ENCODE measurements at places on chromosomes 16 and 17.

DNA sequence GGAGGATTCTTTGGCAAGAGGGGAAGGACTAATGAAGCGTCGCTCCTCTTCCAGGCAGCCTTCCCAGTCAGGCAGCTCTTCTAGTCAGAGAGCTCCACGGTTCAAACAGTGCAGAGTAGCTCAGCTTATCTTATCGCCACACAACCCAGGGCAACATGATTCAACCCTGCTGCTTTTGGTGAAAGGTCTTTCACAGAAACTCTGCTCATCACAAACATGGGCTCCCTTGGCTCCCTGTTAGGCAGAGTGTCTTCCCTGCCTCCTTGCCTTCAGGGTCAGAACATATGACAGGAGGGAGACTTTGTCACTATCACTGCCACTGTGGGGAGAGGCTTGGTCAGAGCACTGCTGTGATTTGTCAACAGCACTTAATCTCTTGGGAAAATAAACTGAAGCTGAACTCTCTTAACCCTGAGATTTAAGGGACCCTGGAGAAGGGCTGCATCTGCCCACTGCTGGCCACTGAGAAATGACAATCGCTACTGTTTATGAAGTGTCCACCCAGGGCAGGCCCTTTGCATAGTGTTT, 6.9 kb upstream of the SLC13A2 start:
- no peak for DNase-seq

DNA sequence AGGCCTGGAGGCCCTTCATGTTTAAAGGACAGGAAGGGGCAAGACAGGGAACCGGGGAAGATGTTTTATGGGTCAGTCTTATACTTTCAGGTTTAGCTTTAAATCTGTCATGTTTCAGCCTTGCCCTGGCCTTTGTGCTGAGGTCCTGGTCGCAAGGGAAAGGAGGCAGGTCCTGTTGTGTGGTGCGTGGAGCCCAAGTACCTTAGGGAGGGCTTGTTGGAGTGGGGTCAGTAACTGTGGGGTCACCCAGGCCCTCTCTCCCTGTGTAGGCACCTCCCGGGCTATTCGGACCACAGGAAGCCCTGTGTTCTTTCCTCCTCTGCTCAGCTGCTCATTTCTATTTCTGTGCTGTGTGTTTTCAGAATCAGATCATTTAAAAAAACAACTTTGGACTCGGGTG, 42.7 kb downstream of the MPRIP start:
- DNase-seq = no peak

- no peak for DNase-seq
Measured at GRCh38 chr16:15032547-15033308, 23.1 kb downstream of the NTAN1 start.

DNA sequence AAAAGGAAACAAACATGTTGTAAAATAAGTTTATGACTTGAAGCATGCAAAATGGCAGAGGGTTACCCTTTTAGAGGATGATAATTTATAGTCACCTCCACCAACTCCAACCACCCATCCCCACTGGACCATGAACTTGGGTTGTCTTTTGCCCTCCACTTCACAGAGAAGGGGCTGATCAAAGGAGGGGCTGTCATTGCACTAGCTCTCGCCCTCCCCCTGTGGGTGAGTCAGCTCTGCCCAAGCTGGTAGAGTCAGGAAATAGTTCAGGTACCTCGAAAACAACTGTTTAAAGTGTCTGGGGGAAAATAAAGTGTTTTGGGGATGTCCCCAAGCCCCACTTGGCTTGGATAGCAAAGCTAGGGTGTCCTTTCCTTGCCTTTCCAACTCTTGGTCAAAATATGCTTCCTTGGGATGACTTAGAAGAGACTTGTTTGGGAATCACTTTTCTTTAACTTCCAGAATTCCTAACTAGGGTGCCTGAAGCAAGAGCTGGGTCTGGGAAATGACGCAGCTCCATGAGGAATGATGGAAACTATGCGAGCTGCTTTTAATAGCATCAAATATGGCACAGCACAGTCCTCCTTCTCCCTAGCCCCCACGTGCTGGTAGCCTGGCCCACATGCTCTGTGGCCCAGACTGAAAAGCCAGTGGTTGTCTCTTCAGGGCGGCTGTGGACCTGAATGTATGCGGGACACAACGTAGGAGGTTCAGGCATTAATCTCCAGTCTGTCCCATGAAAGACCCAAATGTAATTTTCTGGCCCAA, 40.7 kb downstream of the TBX4 start:
- no peak for DNase-seq

- DNase-seq = no peak
Measured at GRCh38 chr17:3935140-3935542, 18.9 kb upstream of the P2RX1 start.

GRCh38 chr16:46918905-46919792, 35.0 kb downstream of the GPT2 start:
- DNase-seq = no peak

DNA sequence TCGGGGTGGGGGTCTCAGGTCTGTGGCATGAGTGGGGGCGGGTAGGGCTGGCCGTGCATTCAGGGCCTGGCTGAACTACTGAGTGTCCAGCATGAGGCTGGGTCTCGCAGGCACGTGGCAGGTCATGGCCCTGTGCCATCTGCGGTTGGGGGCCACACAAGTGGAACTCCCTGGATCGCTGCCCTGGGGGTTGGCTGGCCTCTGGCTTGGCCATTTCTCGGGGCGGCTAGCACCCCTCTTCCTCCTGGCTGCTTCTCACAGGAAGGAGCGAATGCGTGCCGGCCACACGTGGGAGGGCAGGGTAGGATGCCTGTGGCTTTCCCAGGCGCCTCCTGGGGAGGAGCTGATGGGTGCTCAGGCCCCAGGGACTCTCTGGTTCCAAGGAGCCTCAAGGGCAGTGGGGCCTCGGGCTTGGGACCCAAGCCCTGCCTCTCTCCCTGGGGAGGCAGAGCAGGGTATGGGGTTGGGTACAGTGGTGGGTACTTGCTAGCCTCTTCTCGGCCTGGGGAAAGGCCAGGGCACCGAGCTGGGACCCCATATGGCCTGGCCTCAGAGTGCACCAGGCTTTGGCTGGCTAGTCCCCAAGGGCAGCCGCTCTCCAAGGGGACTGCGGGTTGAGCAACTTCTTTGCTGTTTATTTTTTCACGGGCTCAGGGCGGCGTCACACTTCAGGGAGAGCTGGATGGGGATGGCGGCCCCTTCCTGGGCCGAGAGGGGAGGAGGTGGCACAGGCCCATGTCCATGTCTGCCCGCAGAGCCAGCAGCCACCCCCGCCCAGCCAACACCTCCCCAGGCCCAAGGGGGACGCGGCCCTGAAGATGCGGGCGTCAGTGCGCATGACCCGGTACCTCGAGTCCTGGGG, 37.5 kb downstream of the ADCY7 start:
- no peak for DNase-seq

GRCh38 chr17:45751466-45751865, 32.7 kb upstream of the CRHR1 start:
- no peak for DNase-seq

DNA sequence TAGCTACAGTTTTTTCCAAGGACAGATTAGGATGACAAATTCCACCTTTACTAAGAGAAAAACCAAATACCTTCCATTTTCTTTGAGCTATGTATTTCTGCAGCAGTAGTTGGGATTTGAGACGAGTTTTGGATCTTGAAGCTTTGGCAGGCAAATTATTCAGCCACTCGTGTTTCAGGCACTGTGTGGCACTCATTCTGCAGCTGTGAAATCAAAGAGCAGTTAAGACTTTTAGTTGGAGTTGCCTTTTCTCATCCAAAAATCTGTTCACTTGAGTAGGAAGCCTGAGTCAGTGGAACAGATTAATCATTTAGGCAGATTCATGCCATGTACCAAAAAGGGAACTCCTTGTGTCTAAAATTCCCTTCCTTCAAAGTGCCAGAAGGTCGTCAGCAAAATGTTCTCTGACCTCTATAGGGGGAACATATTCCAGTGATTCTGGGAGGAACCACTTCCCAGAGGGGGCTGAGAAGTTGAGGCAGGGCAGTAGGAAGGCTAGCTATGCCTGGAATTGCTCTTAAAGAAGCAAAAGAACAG, 20.1 kb downstream of the ORC6 start:
- DNase-seq = no peak

DNA sequence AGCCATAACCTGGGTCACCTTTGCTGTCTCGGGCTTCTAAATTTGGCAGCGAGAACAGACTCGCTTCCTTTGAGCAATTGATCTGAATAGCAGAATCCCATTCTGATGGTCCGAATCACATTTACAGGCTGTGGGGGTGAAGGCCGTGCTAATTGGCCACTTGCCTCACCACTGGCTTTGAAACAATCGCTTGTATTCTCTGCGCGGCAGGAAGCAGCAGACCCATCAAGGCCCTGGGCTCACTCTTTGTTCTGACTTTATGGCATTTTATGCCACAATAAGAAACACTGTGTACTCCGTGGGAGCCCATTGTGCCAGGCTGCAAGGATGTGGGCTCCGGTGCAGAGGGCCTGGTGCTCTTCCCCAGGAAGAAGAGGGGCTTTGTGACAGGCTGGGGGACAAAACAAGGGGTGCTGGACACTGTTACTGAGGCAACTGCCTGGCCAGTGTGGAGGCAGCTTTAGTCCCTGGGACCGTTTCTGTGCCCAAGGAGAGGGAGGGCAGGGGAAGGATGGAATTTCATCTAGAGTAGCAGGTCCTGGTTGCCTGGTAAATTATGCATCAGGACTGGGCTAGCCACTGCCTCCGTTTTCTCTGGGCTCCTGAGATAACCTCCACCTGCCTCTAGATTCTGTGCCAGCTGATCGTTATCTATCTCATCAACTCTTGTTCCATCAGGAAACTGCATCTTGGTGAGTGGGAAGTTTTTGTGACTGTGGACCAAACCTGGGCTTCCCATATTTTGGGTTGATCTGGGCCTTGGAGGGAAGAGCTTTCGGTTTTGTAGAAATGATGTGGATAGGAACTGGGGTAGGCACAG, 78.5 kb downstream of the MRC2 start:
- no peak for DNase-seq

- DNase-seq = no peak
Measured at GRCh38 chr16:72989579-72990551, 58.1 kb downstream of the ZFHX3 start.

DNA sequence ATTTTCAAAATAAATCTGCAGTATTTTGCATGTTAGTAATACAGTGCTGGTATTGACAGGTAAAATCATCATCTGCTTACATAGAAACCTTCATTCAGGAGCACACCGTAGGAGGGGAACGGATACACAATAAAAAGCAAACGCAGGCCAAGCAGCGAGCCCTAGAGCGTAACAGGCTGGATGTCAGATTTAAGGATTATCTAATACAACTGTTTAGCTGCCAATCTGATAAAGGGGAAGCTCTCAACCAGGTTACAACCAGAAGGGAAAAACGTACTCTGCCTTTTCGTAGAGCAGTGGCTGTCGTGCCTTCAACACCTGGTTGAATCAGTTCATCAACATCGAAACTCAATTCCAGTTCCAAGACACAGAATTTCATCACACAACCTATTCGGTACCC, 16.4 kb upstream of the CUEDC1 start:
- DNase-seq = no peak

DNA sequence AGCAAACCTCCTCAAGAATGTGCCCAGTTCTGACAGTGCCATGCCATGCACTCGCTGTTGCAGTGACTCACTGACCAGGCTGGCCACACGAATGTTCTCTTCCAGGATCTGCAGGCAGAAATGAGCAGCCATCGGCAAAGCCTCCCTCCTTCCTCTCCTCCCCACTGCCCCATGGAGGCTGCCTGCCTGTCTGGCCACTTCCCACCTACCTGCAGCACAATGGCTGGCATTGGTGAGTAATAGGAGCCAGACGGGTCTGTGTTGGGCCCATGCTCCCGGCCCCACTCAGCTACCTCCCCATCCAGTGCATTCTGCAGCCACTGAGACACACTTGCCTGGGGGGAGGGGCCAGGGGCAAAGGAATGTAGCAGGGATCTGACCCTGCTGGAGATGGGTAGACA, 2.8 kb upstream of the MATCAP1 start:
- no peak for DNase-seq

Data from T-helper 22 cell (primary cell).